C1 segment of cervical spinal cord (tissue), 14 donors: ENCODE measurements at places on chromosomes 1 and 21.

DNA sequence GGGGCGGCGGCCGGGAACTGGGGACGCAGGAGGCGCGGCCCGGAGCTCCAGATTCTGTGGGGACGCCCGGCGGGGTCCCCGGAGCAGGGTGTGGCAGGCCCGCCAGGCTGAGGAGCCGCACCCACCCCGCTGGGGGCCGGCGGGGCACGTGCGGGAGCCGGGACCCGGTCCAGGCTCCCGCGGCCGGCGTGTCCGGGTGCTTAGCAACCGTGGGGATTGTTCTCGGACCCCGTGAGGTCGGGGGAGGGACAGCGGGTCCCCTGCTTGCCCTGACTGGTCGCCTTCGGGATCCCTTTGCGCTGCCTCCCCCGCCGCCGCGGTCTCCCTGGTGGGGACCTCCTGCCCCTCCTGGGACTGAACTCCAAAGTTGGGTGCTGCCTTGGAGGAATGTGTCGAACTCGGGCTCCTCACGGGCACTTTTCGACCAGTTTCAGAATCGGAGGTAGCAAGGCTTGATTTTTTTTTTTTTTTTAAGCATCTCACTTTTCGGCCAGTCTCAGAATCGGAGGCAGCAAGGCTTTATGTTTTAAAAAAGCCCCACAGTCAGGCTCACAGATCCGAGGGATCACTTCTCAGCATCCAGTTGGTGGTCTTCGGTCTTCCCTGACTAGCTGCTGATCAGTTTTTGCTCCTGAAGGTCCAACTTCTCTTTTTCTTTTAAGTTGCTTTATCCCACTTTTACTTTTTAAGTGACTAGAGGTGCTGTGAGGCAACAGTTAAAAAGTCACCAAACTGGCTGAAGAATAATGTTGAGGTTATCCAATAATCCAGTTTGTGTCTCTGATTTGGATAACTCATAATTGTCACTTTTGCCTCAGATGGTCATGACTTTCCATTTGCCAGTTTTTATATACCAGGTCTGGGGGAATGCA lies 648 bp downstream of the FAM76A start:
- peak; percentile 46 for DNase-seq

DNA sequence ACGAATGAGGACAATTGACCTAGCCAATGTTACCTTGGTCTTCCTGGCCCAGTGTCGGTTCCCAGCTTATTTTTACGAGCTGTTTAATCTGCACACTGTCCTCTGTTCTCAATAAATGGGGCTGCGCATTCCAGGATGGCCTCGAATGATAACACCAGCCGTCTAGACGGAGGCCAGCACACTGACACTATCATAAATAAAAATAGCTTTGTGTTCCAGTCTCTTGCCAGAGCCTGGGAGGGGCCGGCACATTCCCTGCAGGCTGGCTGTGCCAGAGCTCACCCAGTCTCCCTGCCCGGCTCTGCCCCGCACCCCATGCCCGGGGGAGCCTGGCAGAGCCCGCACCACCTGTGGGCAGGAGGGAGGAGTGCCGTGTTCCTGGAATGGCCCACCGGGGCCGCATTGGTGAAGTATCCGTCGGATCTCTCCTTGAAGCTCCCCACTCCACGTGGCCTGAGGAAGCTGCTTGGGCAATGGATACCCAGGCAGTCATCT lies 92.1 kb downstream of the SPSB1 start:
- no peak for DNase-seq

- no peak for DNase-seq
Measured at GRCh38 chr1:56303805-56304204, 275.6 kb downstream of the PLPP3 start.

DNA sequence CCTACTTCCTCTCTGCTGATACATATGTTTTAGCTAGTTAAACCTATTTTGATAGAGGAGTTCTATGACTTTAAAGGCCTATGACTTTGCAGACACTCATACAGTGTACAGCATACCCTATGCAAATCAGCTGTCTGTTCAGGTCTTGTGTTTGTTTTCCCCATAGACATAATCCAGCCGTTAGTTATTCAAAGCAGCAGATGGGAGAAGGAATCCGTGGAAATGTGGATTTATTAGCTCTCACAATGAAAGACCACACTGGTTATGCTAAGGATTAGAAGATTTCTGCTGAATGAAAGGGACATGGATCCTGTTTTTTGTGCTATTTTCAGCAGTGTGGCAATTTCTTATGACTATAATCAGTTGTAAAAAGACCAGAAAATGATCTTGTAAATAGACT lies 59.8 kb downstream of the MAST2 start:
- DNase-seq, result peak; percentile 6

GRCh38 chr1:18954270-18955071 lies 2.0 kb downstream of the IFFO2 start:
- DNase-seq, result no peak

DNA sequence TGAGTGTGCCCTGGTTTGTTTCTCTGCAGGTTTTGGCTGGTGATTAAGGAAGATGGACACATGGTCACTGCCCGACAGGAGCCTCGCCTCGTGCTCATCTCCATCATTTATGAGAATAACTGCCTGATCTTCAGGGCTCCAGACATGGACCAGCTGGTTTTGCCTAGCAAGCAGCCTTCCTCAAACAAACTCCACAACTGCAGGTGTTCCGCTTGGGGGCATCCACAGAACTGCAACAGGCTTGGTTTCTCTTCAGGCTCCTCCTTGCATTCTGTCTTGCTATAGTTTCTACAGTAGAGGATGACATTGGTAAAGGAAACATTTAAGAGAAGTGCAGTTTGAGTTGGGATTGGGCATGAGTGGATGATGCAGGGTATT lies 6.8 kb downstream of the MTARC2 start:
- no peak for DNase-seq

DNA sequence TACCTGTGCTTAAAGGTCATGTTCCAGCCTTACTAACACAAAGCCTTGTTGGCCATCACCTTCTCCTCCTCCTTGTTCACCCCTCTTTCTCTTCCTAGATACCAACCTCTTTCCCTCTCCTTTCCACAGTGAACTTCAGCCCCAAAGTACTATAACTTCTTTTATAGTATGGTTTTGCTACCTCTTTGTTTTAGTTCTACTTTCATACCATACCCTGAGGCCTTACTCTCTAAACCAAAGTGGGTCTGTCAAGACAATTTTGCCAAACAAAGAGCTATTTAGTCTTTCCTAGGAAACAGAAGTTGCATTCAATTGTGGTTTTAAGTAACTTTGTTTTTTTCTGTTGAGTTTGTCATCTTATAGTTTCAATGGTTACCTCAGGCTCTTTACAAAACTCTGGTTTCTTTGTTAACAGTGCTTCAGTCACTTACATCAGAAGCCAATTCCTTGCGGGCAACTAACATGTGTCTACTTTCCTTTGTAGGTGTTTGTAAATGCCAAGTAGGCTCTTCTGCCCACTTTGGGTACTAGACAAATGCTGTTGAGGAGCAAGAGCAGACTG lies 623.9 kb upstream of the PKN2 start:
- DNase-seq, result no peak

DNA sequence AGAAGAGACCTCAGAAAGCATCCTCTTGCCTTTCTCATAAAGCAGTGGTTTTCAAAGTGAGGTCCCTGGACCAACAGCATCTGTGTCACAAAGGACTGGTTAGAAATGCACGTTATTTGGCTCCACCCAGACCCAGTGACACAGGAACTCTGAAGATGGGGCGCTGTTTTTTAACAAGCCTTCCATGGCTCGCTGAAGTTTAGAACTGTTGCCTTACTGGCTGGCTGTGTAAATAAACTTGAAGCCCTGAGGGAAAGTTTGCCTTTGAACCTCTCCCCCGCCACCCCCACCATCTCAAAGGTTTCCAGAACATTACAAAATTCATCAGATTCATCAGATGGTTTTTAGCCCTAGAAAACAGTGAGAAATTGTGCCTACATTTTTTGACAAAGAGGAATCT lies 21.8 kb upstream of the IKBKE start:
- DNase-seq, result no peak

GRCh38 chr1:15431571-15431948 lies 6.7 kb upstream of the CTRC start:
- DNase-seq, result no peak

GRCh38 chr1:73947009-73947408 lies 251.0 kb downstream of the LRRIQ3 start:
- DNase-seq, result no peak

DNA sequence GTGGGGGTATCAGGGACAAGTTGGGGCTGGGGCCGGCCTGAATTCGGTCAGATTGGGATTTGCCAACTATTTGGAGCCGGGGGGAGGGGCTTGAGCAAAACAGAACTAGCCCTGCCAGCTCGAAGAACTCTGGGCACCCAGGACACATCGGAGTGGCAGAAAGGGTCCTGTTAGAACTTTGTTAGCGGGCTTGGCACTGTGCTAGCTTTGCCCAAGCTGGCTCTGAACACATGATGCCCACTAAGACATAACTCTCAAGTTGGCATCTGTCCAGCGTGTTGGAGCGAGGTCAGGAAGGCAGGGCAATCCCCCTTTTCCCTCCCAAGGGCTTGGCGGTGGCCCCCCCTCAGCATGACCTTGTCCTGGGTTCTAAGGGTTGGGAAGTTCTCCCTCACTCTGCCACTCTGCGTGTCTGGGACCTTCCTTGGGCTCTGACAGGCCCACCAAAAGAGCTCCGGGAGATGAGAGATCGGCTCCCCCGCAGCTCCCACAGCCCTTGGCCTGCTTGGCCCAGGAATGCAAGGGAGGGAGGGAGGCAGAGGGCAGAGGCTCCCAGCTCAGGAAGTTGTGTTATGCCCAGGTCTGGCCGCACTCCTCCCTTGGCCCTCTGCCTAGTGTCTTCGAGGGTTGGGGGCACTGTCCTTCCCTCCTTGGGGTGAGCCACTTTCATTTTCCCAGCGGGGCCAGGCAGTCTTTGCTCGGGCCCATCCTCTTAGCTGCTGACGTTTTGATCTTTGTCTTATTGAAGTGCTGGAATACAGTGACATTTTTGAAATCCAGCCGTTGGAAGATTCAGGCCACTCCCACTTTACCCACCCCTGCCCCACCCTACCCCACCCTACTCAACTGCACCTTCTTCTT lies 1.2 kb downstream of the LMNA start:
- no peak for DNase-seq

DNA sequence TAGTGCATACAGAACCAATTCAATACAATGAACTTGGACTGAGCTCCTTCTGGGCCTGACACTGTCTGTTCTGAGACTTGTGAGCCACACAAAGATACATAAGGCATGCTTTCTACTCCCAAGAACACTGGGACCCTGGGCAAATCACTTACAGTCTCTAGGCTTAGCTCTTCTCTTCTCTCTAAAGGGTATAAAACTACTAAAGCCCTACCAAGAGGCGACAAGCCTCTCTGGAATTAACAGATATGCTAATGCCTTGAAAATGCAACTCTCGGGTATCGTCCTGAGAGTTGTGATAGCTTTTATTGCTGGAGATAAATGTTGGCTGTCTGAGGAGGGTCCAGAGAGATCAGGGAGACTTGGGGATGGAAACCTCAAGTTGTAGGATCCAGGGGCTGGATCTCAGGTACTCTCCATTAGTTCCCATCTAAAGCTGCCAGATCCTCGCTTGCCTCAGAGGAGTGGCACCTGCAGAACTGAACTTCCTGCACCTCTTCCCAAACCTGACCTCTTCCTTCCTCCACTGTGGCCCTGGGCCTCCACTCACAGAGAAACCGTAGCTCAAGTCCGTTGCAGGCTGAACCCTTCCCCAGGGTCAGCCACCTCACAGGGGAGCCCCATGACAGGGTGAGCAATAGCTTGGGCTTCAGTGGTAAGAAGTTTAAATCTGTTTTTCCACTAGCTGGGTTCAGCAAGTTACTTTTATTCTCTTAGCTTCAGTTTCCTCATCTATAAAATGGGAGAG lies 11.5 kb upstream of the CFAP45 start:
- DNase-seq, result no peak

DNA sequence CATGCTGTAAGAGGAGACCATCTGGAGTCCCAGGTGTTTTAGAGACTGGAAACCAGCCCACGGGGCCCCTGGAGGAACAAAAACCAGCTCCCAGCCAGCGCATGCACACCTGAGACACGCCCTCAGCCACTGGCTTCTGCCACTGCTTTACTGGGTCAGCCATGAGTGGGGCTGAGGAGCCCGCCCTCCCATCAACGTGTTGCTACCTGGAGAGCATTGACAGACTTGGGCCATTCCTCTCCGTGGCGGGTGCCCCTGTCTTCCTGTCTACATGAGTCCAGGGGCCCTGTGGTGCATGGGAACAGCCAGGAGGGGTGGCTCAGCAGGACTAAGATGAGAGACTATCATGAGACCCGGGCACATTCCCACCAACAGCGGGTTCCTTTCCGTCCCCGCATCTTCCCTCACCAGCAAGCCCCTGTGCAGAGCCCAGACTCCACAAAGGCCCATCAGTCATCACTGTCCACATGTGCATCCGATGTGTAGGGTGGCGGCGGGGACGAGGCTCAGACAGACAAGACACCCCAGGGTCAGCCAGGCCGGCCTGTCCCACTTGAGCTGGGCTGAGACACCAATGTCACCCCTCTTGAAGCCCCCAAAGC lies 45.4 kb upstream of the POFUT2 start:
- no peak for DNase-seq

DNA sequence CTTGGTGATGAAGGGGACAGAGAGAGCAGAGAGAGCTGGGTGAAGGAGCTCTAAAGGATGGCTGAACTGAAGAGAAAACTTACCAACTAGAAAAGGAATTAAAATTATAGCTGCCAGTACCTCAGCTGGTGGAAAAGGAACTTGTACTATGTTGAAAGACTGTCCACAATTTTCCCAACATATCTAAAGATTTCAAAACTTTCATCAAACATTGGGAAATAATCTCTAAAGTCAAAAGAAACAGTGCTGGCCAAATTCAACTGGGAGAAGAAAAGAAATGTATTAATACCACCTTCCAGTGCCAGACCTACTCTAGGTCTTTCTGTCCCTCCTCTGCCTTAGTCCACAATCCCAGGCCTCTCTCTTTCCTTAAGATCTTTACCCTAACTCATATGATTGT lies 6.1 kb downstream of the SMG5 start:
- DNase-seq, result no peak

GRCh38 chr1:17594690-17595601 lies 55.4 kb downstream of the ARHGEF10L start:
- no peak for DNase-seq

- DNase-seq, result no peak
Measured at GRCh38 chr1:38777464-38777957, 82.1 kb downstream of the RRAGC start.

DNA sequence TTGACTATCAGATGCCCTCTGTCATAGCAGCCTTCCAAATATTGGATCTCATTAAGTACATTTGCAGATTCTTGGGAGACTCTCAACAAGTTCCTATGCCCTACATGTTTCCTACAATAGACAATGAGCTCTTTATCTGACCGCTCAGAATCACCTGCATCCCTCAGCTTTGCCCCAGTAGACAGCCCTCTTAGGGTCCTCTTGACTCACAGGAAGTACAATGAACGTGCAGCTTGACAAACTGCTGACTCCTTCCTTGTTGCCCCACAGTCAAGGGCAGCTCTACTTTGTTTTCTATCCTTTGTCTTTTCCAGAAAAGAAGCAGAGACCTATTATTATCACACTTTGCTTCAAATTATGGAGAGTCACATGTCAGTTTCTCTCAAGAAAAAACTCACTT lies 27.6 kb downstream of the SLC44A5 start:
- no peak for DNase-seq

DNA sequence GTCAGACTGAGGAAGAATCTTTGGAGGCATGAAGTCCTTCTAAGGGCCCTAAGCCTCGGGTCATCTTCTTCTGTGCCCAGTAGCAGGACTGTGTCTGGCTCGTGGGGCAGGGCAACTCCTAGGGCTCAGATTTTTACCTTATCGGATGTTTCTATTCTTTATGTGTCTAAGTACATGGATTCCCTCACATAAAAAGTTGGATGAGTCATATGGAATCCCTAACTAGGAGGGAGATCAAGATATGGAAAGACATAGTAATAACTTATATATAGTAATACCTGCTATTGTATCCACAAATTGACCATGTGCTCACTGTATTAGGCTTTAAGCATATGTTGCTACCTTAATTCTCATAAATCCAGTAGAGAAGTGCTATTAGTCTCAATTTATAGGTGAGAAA lies 364.5 kb upstream of the CAMK1G start:
- no peak for DNase-seq
